ENCODE measurements at places on chromosomes 5 and 9.
A peak's percentile ranks its signal among the peaks of the same experiment; 100 is the strongest.

DNA sequence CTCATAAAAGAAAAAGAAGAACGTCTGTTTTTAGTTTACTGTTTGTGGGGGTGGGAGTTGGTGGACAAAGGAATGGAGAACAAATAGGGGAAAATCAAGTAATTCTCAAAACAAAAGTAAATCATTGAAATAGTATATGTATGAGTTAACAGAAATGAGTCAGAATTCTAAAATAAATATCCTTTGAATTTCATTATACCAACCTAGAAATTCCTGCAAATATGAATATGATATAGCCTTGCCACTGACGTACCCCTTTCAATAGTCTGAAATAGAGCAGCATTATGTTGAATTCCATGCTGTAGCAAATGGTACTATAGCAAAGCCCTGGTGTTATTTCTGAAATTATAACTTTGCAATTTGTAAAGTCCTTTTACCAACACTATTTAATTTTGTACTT is 29.6 kb upstream of the DTWD2 start:
- no peak for DNase-seq

- DNase-seq, result no peak
Measured at GRCh38 chr9:122364783-122365150, 6.1 kb upstream of the PTGS1 start.

DNA sequence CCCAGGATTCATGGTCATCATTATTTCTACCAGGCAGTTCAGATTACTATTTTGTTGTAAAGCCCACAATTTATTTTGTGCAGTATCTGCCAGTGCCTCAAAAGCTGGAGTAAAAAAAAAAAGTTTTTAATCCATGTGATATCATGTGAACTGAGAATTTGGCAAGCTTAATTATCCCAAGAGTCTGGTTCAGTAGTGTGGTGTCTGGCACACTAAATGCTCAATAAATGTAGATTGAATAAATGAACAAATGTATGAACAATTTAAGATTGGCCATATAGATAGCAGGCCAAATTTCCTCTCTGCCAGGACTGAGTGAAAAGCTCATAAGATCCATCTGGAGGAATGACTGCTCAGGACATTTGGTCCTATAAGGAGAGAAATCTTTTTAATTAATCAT is 533.0 kb downstream of the TLE1 start:
- DNase-seq, result no peak

DNA sequence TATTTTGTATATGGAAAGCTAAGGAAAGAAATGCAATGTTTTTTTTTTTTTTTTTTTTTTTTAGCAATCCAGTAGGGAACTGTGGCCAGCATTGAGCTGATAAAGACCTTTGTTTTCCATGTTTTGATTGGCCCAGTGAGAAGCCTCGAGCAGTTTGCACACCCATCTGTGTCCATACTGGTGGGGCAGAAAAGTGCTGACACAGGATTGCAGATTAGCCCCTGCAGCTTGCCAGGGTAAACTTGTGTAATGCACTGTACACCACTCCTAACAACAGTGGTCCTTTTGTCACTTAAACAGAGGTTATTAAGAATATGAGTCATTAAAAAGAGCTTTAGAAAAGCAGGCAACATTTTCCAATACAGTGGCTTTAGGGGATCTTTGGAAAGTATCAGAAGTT is 132.8 kb upstream of the CDKN2B start:
- DNase-seq, result no peak

DNA sequence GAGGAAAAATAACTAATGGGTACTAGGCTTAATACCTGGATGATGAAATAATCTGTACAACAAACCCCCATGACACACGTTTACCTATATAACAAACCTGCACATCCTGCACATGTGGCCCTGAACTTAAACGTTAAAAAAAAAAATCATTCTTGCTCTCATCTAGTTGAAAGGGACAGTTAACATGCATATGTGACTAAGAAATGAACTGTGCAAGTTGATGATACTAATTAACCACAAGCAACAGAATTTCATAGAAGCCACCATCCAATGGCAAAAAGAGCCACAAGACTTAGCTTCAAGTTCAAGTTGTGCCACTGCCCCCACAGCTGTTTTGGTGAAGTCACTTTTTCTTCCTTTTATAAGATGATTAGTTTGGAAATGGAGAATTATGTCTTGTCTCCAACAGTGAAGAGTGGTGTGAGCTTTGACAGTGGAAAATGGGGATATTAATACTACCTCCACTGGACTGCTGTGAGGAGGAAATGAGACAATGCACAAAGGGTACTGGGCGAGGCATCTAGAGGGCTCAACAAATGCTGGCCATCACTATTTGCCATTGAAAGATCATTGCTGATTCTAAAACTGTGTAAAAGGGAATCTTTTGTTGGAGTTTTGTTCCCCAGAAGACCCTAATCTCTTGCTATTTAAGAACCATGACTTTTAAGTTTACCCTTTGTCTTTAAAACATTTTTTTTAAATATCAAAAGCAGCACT is 202.1 kb downstream of the EBF1 start:
- no peak for DNase-seq

DNA sequence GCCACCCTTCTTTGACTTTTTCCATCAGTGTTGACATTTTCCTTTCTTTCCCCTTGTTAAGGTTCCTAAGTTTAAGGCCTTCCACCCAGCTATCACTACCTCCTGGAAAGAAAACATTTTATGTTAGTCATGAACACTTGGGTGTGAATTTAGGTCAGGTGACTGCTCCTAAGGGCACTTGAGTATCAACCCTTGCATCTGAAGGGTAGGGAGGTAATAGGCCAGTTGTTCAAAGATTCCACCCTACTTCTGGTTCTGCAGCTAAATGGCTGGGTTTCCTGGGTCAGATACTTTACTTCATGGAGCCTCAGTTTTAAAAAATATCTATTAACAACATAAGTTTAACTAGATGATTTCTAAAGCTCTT is 49.1 kb upstream of the OSMR start:
- no peak for DNase-seq

DNA sequence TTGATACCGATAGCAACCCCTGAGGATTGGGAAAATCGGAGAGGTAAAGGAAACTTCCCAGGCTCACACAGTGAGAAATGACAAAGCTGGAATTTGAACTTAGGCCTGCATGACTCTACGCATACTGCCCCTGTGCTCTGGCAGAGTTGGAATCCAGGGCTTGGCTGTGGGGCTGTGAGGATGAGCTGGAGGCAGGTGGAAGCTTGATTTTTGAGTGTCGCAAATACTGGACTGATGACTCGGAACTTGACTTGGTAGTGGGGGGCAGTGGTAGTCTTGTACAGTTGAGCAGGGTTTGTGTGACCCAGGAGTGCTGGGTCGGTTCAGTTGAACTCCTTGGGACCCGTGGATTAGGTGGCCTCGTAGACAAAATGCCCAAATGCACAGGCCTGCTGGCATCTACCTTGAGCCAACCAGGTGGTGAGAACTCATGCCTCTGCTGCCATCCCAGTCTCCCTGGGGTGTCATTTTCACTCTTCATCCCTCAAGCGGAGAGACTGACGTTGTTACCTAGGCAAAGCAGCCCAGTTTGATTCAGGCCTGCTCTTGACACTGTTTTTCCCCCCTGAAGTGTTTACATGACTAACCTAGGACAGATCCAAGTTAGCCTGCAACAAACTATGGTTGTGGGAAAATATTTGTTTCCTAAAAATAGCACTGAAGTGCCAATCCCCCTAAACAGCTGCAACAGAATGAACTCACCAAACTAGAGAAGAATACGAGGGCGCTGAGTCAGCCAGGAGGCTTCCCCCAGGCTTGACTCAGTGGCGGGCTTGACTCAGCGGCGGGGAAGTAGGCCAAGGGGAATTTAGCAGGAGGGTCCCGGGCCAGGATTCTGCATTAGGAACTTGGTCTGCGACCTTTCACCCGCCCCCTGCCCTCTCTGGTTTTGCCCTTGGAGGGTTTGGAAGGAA is 45.7 kb upstream of the ORM1 start:
- no peak for DNase-seq

- DNase-seq, result no peak
Measured at GRCh38 chr5:87053146-87053545, 214.5 kb upstream of the RASA1 start.

DNA sequence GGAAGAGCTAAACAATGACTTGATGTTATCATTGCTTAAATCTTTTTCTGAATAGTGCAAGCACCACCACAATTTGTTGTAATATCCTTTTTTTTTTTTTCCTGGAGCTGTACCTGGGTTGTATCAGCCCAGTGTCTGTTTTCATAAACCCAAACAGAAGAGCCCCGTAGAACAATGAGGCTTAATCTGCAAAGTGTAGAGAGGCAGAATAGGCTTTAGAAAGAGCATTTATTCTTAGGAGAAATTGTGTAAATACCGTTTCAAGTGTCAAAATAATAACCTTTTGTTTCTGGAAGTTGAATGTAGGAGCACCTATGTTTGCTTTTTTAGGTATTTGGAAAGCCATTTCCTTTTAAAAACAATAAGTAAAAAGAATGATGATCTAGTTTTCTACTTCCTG is 26.4 kb downstream of the RGS7BP start:
- DNase-seq, result no peak

GRCh38 chr5:115686051-115686737 is 60.4 kb upstream of the TMED7 start:
- peak; percentile 11 for DNase-seq

GRCh38 chr9:1415146-1415545 is 365.0 kb downstream of the DMRT2 start:
- DNase-seq, result no peak

- no peak for DNase-seq
Measured at GRCh38 chr9:88706193-88707113, 171.5 kb downstream of the NXNL2 start.

GRCh38 chr5:129110742-129111141 is 16.2 kb downstream of the ISOC1 start:
- no peak for DNase-seq

DNA sequence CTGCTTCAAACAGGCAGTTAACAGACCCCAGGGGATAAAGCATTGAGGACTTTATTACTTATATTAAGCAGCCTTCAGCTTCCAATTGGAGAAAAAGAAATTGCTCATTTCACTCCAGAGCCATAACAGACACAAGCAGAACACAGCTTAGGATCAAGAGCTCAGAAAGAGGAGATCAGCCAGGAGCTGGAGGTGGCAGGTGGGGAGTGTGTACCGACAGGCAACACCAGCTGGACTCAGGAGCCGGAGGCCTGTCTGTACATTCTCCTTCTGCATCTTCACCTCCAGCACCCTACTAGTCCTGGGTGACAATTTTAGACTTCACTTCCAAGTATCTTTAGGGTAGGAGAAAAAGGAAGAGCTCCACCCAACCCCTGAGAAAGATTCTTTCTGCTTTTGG is 35.8 kb downstream of the NRG2 start:
- DNase-seq, result no peak

- no peak for DNase-seq
Measured at GRCh38 chr5:128174951-128175350, 91.4 kb downstream of the SLC12A2 start.

DNA sequence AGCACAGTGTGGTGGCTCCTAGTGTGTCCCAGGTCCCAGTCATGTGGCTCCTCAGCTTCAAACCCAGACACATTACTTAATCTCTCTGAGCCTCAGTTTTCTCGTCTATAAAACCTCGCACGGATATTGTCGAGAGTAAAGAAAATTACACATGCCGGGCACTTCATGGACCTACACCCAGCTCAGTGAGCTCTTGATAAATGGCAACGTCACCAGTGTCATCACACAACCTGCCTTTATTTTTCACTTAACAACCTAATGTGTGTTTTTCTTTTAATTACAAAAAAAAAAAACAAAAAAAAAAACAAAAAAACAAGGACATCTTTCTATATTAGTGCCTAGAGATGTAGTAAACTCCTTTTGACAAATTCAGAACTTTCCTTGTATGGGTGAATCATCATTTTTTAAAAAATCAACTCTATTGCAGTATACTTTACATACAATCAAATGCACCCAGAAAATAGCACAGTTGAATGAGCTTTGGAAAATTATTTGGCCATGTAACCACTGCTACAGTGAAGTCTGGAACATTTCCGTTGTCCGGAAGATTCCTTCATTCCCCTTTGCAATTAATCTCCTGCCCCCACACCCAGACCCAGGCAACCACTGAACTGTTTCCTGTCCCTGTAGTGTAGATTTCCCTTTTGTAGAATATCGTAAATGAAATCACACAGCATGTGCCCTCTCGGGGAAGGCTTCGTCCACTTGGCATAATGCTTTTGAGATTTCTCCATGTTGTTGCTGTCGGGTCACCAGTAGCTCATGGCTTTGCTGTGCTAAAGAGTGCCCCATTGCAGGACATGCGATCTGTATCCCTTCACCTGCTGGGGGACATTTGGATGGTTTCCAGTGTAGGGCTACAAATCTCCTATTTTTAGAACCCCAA is 100.4 kb upstream of the LARP1 start:
- no peak for DNase-seq

DNA sequence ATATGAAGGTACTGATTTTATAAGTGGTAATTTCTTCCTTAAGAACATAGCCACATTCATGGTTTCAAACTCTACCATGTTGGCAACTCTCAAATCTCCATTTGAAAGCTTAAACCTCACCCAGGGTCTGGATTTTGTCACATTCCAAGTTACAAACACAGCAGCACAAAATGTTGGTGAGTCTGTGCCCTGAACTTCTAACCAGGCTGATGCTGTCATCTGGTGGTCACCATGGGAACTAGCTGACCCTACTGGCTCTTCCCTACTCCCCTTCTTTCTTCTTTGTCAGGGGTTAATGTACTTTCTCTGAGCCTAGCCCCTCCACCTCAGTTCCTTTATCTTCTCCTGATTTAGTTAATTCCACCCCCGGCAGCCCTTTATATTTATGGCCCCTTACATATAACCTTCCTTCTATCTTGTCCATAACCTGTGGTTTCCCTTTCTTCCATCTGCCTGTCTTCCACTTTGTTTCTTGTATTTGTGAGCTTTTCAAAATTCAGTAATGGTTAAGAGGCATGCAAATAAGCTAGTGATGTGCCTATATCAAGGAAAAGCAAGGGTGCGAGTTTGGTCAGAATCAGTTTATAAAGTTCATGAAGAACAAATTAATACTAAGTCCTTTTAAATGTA is 35.9 kb downstream of the TGFBR1 start:
- DNase-seq, result no peak

DNA sequence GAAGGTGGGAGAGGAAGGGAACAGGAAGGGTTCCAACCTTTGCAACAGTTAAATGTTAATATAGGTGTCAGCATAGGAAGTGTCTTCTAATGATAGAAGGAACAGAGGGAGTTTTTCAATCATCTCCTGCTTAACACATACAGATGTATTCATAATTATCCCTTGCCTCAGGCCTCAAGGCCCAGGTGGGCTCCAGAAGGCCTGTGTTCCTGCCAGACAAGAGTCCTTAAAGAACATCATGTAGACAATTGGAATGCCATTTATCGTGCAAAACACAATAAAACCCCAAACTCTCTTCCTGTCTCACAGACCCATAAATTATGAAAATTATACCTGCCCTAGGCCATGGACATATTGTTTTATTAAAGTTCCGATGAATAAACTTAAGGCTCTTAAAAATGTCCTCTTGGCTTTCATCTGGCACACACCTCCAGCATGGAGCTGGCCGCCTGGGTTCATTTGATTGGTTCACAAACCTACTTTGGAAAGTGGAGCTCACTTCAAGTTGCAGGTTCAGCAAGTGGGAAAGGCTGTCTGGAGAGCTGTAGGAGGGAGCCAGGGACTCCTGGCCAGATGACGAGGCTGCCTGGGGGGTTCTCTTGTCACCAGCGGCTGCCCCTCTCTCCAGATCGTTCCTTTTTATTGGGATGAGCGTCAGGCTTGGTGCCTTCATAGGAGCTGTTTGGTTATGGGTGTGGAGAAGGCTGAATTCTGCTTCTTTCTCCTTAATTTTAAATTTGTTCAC is 17.5 kb downstream of the SPRY4 start:
- no peak for DNase-seq

GRCh38 chr5:156991714-156992113 is 28.7 kb upstream of the TIMD4 start:
- DNase-seq, result no peak
